ENCODE measurements at places on chromosomes 6 and 20. TPM values are rescaled to one million over a fixed set of nuclear protein-coding genes. Genes with fewer than 3 reads are reported as not detected.

Gene COL19A1
- 0.16 TPM for total RNA-seq

Gene WFDC10B
- total RNA-seq, result not detected

Gene PRL
- total RNA-seq, result 0.50 TPM

Gene TRIM15
- total RNA-seq, result not detected

Gene C6orf15
- total RNA-seq, result not detected

Gene LINC00237
- total RNA-seq, result not detected

Gene CDH22
- not detected for total RNA-seq

Gene LY6G6D
- total RNA-seq, result not detected

Gene C6orf163
- 1.1 TPM for total RNA-seq

Gene TCP11
- not detected for total RNA-seq

Gene PRKN
- 3.6 TPM for total RNA-seq

Gene CTAGE9
- total RNA-seq, result not detected

Gene C2
- 1.4 TPM for total RNA-seq

Gene CLPSL1
- total RNA-seq, result not detected

Gene MUCL3
- total RNA-seq, result not detected

Gene PDYN
- not detected for total RNA-seq

Gene FAM83D
- 5.3 TPM for total RNA-seq

Gene EPPIN
- not detected for total RNA-seq

Gene HLA-DRB5
- total RNA-seq, result 10.1 TPM

Gene CNPY3
- total RNA-seq, result 43.9 TPM

Gene TOX2
- total RNA-seq, result 1.8 TPM

Gene C6orf141
- total RNA-seq, result not detected

Gene TENT5A
- 7.7 TPM for total RNA-seq

Gene MUC21
- not detected for total RNA-seq

Gene ASF1A
- 15.6 TPM for total RNA-seq

Gene OPN5
- not detected for total RNA-seq

Data from CD8-positive, alpha-beta T cell (primary cell).